ENCODE measurements at places on chromosomes 13 and 19. TPM values are rescaled to one million over a fixed set of nuclear protein-coding genes. Genes with fewer than 3 reads are reported as not detected.

GRCh38 chr13:113035213-113035800 is 66.3 kb downstream of the MCF2L start:
- DNase-seq = no peak

- peak; percentile 57 for DNase-seq
These were observed 127.9 kb downstream of the KCTD12 start for GRCh38 chr13:76758257-76758656.

The NOTCH3 gene
- 1.4 TPM for total RNA-seq

The KLF16 gene
- 7.1 TPM for total RNA-seq

The ZC3H13 gene
- total RNA-seq = 94.7 TPM

The TEKTIP1 gene
- total RNA-seq = not detected

The ZNF865 gene
- total RNA-seq = 0.85 TPM

- no peak for DNase-seq
These were observed 781.0 kb upstream of the ARGLU1 start for GRCh38 chr13:107348925-107349324.

DNA sequence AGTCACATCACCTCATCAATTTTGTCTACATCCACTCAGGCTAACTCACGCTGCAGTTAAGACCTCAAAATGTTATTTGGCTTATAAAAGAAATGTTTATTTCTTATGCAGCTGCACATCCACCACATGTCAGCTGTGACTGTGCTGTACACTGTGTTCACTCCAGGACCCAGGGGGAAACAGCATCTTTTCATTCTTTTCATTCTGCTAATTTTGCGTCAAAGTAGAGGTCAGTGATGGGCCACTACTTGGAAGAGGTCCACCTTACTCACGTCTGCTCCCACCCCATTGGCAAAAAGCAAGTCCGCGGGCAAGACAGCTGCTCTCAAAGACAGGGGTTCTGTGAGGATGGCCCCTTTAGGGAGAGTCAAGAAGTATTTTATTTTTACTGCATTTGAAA is 4.5 kb upstream of the DCT start:
- no peak for DNase-seq

DNA sequence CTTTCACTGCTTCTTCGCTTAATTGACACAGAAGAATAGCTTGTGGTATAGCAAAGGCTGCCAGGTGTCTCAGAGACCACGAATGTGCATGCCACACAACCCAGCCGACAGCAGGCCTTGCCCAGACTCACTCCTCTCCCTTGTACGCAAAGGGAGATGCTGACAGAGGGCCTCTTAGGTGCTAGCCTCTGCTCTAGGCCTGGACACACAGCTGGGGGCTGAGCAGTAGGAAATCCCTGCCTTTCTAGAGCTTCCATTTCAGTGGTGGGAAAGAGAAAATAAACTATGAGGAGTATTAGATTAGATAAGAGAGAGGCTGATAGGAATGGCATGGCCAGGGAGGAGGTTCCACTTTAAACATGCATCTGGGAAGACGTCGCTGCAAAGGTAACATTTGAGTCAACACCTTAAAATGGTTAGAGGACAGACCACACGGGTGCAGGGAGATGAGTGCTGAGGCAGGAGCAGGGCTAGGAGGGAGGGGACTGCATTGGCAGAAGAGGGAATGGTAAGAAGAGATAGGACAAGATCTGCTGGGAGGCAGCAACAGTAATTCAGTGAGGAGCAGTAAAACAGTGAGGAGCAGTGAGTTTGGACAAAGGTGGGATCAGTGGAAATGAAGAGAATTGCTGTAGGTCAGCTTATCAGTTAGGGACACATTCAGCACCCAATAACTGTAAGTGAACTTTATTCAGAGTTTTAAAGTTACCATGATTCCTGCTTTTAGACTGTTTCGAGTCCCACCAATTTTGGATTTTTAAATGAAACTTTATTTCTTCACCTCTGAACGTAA is 100.0 kb downstream of the RNF17 start:
- no peak for DNase-seq

DNA sequence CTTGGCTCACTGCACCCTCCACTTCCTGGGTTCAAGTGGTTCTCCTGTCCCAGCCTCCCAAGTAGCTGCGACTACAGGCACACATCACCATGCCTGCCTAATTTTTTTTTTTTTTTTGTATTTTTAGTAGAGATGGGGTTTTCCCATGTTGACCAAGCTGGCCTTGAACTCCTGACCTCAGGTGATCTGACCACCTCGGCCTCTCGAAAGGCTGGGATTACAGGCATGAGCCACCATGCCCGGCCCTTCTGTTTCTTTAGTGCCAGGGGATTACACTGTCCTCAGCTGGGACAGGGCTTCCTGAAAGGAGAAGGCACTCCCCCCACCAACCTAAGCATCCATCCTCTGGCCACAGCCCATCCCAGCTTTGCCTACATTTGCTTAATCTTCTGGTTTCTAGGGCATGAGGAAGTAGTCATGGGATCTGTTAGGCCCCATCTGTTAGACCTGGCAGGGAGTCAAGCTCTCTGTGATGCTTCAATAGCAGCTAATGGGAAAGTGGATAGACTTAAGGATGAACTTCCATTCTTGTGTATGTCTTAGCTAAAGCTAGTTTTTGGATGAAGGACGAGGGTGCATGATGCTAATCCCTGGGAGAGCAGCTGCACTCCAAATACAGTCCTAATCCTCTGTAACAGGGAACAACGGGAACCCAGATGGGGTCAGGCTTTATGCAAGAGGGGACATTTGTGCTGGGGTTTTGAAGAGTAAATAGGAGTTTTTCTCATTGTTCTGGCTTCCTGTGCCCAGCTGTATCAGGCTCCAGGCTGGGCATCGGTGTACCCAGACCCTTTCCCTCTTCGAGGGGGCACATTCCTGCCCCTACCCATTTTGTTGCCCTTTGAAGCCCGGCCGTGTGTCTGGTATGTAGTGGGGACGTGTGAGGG is 2.6 kb downstream of the VAV1 start:
- no peak for DNase-seq

The RDH8 gene
- 0.53 TPM for total RNA-seq

DNA sequence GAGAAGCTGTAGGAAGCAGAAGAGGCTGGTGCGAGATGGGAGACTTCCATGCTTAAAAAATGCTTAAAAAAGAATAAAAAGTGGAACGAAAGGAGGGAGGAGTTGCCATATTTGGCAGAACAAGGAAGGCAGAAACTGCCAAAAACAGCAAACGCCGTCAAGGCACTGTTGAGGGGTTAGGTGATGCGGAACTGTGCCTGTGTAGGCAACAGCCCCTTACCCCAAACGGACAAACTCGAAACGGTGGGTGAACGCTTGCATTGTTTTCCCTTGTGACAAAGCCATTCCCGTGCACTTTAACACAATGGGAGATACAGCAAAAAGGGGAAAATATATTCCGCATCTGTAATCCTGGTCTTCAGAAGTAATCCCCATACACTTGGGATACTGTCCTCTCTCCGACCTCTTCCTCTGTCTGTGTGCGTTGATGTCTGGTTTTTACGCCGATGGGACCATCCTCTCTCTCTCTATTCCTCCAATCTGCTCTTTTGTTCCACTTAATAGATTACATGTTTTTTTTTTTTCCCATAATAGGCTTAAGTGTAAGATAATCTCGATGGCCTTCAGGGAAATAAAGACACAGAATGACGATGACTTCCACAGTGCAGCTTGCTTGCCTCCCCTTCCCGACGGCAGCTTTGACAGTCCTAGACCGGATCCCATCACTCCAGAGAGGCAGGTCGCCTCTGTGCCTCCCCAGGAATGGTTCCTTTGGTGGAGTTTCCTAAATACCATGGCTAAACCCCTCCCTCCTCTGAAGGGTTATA is 132.7 kb upstream of the RNF113B start:
- DNase-seq = no peak

DNA sequence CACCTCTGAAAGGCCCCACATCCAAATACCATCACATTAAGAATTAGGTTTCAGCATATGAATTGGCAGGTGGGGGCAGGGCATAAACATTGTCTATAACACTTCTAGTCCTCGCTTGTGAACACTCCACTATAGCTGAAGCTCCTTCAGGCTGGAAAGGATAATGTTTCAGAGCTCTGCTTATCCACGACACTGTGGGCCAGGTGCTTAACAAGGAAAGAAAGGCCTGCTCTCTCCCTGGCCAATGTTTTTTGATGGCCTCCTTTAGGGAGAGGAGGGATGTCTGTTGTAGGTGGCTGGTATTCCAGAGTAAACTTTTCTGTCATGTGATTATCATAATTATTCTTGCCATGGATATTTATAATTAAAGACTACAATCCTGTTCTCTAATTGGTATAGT is 86.4 kb downstream of the CCNA1 start:
- DNase-seq = no peak

DNA sequence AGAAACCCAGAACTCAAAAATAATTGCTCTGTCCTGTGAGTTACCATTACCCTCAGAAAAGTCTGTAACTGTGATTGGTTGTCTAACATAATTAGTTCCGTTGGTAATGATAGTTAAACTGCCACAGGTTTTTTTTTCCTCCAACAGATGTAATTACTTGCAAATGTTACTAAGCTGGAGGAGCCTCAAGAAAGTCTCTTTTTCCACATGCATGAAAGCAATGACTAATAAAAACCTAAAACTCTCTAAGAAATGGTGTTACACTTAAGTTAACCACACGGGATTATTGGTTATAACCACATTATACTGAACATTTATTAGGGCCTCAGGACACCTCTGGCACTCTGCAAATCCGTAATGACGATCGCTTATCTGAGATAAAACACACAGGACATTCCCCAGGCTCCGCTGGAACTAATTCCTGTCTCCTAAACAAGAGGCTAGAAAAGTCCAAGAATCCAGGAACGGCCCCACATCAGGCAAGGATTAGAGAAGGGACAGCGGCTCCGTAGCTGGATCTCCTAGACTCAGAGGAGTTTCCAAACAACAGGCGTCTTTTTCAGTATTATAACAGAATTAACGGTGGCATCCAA is 753 bp downstream of the ZNF235 start:
- peak; percentile 5 for DNase-seq

Data from SK-MEL-5 (cell line).